ENCODE measurements at places on chromosomes 7 and 10.

GRCh38 chr7:151245360-151246101 lies 3.0 kb downstream of the SMARCD3 start:
- DNase-seq: peak; percentile 67

GRCh38 chr7:14687777-14688176 lies 214.8 kb downstream of the DGKB start:
- DNase-seq: no peak

- DNase-seq: no peak
Observed at GRCh38 chr7:67890316-67890715, 893.7 kb downstream of the TYW1 start.

- DNase-seq: no peak
Observed at GRCh38 chr10:72626444-72626754, 520 bp upstream of the MICU1 start.

DNA sequence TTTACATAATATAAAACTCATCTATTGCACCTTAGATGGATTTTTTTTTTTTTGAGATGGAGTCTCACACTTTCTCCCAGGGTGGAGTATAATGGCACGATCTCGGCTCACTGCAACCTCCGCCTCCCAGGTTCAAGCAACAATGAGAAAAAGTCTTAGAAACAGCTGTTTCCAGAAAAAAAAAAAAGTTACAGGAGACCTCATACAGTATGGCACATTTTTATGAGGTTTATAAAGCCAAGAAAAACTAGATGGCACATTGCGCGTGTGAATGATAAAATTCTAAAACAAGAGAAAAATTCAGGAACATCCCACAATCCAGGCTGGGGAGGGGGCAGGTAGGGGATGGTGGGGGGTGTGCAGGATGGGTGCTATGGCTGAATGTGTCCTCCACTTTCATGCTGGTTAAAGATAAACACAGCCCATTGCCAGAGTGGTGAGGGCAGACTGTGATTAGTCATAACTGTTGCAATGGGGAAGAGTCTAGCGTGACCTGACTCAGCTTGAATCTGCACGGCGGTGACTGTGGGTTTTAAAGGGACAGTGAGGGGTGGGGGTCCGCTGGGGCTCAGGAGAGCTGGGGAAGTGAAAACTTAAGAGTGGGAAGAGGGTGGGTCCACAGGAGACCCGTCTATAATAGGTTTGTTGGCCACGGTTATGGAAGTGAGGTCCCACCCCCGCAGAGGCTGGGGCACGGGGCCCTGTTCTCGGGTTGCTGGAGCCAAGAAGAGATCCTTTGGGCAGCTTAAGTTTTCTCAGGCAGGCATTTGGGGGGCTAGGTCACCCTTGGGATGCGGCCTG lies 11.9 kb upstream of the LRRC27 start:
- peak; percentile 43 for DNase-seq
